ENCODE measurements at places on chromosomes 13 and 19.

DNA sequence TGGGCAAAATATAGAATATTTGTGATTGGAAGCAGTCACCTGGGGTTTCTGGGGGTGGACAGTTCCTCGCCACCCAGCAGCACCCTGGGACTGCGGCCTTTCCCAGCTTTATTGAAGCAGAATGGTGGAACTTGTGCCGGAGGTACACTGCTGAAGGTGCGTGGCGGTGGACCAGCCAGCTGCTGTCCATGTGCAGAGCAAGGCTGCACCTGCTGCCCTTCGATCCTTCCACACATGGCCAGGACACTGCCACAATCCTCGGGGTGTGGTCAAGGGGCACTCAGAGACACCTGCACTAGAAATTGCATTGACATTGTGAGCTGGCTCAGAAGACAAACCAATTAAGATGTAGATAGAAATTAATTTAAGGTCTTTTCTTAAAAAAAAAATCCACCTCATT, 11.4 kb upstream of the GPI start:
- no peak overlapping the region for H3K4me3 ChIP-seq
- H3K36me3 ChIP-seq = peaks cover 12% of the 10 kb centered on the region
- no peak for DNase-seq
- H3K27ac ChIP-seq = no peak overlapping the region

- H3K27me3 ChIP-seq = no peaks in the 10 kb centered on the region
- no peaks in the 10 kb centered on the region for H3K36me3 ChIP-seq
- DNase-seq = no peak
- no peak overlapping the region for H3K27ac ChIP-seq
- no peaks in the 10 kb centered on the region for H3K4me1 ChIP-seq
- no peak overlapping the region for H3K4me3 ChIP-seq
These were observed 24.1 kb downstream of the OLFM4 start for GRCh38 chr13:53052675-53053074.

DNA sequence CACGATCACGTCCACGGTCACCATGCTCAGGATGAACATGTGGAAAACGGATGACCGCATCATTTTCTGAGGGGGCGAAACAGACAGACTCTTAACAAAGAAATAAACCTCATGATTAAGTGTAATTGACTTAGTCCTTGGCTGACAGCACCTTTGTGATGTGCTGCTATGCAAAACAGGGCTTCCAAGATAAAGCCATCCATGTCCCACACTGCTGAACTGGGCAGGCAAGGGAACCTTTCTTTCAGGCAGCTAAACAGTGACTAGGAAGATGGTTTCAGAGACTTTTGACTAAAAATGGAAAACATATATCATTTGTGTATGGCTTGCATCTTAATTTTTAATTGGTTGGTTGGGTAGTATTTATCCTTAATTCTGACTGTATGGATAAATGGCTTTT, 157.8 kb downstream of the NALCN start:
- no peaks in the 10 kb centered on the region for H3K36me3 ChIP-seq
- no peaks in the 10 kb centered on the region for H3K27me3 ChIP-seq
- H3K27ac ChIP-seq = no peak overlapping the region
- H3K4me3 ChIP-seq = no peak overlapping the region
- H3K4me1 ChIP-seq = no peaks in the 10 kb centered on the region
- DNase-seq = no peak

GRCh38 chr19:7795555-7796161, 32.6 kb downstream of the CLEC4M start:
- no peak for DNase-seq
- no peaks in the 10 kb centered on the region for H3K36me3 ChIP-seq
- H3K4me1 ChIP-seq = peaks cover 8% of the 10 kb centered on the region
- H3K27ac ChIP-seq = no peak overlapping the region

GRCh38 chr19:29662604-29663404, 2.5 kb upstream of the PLEKHF1 start:
- H3K4me1 ChIP-seq = peaks cover 16% of the 10 kb centered on the region
- H3K36me3 ChIP-seq = no peaks in the 10 kb centered on the region
- H3K4me3 ChIP-seq = no peak overlapping the region
- no peak overlapping the region for H3K27ac ChIP-seq

- peaks cover 25% of the 10 kb centered on the region for H3K4me1 ChIP-seq
- peak overlapping the region; percentile 74 for H3K27ac ChIP-seq
- H3K27me3 ChIP-seq = no peaks in the 10 kb centered on the region
These were observed 27.7 kb downstream of the GADD45B start for GRCh38 chr19:2503521-2504109.

DNA sequence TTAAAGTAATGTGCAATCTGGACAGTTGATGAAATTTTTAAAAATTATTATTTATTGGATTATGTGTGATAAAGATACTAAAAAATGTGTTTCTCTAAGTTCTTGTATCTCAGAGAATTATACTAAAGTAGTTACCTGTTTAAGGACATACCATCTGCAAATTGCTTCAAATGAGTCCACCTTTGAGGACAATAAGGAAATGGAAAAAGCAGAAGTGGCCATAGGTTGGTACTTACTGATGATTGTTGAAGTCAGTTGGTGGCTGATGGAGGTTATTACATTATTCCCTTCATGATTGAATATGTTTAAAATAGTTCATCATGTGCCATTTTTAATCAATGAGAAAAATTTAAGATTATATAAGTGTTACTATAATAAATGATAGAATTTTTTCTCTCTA, 367.0 kb downstream of the MYO16 start:
- H3K27me3 ChIP-seq = no peaks in the 10 kb centered on the region
- no peak overlapping the region for H3K4me3 ChIP-seq
- no peaks in the 10 kb centered on the region for H3K4me1 ChIP-seq
- DNase-seq = no peak
- no peak overlapping the region for H3K27ac ChIP-seq

GRCh38 chr19:39765091-39766076, 13.3 kb upstream of the LEUTX start:
- no peaks in the 10 kb centered on the region for H3K27me3 ChIP-seq
- no peaks in the 10 kb centered on the region for H3K4me1 ChIP-seq
- H3K27ac ChIP-seq = no peak overlapping the region
- no peak overlapping the region for H3K4me3 ChIP-seq
- no peak for DNase-seq

DNA sequence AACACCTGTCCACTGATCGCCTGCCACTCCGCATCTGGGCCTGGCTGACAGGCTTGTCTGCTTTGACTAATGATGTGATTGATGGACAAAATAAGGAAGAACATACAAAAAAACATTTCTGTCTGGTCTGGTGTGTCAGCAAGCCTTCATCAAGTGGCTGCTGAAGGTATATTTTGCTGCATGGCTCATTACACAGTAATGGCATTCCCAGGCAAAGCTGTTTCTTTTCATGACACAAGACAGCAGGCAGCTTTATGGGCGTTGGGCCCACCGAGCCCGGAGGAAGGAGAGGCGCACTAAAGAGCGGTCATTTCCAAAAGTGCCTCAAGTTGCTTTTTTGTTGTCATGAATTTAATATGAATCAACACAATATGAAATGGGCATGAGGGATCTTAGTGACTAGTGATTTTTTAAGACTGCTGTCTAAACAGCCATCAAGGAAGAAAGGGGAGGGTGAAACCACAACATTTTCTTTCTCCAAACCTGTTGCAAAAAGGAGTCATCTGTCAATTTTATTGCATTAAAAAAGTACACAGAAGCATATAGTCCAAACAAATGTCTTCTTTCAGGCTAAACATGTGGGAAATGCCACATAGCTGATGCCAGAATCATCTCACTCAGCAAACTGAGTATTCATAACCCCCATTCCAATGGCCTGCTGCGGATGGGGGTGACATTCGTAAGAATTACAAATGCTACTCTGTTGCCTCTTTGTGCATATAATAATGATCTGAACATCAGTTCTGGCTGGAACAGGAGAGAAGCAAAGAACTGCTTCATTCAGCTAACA, 476.6 kb downstream of the ZNF536 start:
- no peak overlapping the region for H3K4me3 ChIP-seq
- no peak overlapping the region for H3K27ac ChIP-seq
- no peaks in the 10 kb centered on the region for H3K4me1 ChIP-seq
- no peaks in the 10 kb centered on the region for H3K27me3 ChIP-seq
- H3K36me3 ChIP-seq = no peaks in the 10 kb centered on the region

- no peaks in the 10 kb centered on the region for H3K27me3 ChIP-seq
- H3K4me1 ChIP-seq = no peaks in the 10 kb centered on the region
- H3K27ac ChIP-seq = no peak overlapping the region
- no peaks in the 10 kb centered on the region for H3K36me3 ChIP-seq
- no peak for DNase-seq
These were observed 2.3 kb downstream of the SERPINE3 start for GRCh38 chr13:51341791-51342190.

DNA sequence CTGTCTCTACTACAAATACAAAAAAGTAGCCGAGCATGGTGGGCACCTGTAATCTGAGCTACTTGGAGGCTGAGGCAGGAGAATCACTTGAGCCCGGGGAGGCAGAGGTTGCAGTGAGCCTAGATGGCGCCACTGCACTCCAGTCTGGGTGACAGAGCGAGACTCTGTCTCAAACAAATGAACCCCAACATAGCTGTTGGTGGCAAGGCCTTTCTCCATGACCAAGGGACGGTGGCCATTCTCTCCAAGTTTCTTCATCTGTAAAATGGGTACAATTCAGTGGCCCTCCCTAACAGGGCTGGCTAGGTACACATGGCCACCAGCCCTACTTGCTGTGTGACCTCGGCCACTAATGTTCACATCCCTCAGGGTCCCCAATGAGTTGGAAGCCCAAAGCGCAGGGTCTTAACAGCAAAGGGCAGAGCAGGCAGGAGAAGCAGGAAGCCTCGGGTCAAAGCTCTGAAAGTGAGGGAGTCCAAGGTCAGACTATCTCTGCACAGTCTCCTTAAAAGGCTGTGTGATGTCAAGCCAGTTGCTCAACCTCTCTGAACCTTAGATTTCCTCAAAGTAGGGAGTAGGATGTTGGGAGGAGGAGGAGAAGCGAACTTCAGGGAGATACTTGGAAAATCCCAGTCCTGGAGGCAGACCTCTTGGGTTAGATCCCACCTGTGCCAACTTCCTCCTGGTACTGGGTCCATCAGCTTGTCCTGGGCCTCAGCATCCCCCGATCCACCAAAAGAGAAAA, 2.7 kb downstream of the JUND start:
- H3K27me3 ChIP-seq = no peaks in the 10 kb centered on the region
- peak overlapping the region; percentile 85 for H3K4me3 ChIP-seq
- H3K27ac ChIP-seq = peak overlapping the region; percentile 98
- peaks cover 60% of the 10 kb centered on the region for H3K4me1 ChIP-seq
- DNase-seq = peak; percentile 64

DNA sequence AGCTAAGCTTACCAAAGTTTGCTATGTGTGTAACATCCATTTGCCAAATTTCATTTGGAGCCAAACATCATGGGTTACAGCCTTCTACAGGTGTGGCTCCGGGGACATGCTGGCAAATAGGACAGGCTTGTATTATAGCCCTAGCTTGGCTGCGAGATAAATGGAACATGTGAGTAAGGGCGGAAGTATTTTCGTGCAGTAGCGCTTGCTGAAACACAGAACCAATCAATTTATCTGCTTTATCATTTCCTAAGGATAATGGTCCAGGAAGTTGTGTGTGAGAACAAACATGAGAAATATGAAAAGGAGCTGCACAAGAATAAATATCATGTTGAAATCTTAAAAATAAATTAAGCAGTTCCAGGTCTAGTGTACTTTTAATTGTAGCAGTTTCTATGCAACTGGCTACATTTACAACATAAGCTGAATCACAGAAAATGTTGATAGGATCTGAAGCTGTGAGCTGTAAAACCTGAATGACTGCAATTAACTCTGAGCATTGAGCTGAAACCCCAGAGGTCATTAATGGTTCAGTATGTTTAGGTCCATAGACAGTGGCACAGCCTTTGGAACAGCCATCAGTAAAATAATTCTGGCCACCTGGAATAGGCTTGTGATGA, 22.2 kb upstream of the ZNF100 start:
- no peaks in the 10 kb centered on the region for H3K36me3 ChIP-seq
- H3K27ac ChIP-seq = no peak overlapping the region
- no peaks in the 10 kb centered on the region for H3K27me3 ChIP-seq
- DNase-seq = no peak

DNA sequence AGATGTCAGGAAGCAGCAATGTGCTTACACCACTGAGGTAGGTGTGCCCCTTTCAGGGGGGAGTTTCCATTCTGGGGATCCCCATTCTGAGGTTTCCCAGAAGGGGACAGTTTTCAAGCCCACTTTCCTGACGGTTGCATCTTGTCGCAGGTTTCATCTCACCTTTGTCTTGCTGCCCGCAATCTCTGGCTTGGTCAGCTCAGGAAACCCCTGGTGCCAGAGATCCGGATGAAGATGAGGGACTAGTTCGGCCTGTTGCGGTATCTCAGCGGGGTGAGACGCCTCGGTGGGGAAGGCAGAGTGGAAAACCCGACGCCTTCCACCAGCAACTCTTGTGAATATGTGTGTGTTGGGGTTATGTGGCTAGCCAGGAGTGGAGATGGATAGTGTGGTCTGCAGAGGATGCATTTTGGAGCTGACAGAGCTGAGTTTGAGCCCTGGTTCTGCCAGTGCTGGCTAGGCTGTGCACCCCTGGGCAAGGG, 13.1 kb downstream of the TNFSF9 start:
- H3K4me1 ChIP-seq = no peaks in the 10 kb centered on the region
- H3K4me3 ChIP-seq = no peak overlapping the region
- no peaks in the 10 kb centered on the region for H3K36me3 ChIP-seq
- DNase-seq = peak; percentile 56
- no peak overlapping the region for H3K27ac ChIP-seq

- H3K4me1 ChIP-seq = peaks cover 25% of the 10 kb centered on the region
- H3K36me3 ChIP-seq = peaks cover 11% of the 10 kb centered on the region
- H3K4me3 ChIP-seq = no peak overlapping the region
These were observed 3.8 kb downstream of the ELOF1 start for GRCh38 chr19:11555246-11555645.

DNA sequence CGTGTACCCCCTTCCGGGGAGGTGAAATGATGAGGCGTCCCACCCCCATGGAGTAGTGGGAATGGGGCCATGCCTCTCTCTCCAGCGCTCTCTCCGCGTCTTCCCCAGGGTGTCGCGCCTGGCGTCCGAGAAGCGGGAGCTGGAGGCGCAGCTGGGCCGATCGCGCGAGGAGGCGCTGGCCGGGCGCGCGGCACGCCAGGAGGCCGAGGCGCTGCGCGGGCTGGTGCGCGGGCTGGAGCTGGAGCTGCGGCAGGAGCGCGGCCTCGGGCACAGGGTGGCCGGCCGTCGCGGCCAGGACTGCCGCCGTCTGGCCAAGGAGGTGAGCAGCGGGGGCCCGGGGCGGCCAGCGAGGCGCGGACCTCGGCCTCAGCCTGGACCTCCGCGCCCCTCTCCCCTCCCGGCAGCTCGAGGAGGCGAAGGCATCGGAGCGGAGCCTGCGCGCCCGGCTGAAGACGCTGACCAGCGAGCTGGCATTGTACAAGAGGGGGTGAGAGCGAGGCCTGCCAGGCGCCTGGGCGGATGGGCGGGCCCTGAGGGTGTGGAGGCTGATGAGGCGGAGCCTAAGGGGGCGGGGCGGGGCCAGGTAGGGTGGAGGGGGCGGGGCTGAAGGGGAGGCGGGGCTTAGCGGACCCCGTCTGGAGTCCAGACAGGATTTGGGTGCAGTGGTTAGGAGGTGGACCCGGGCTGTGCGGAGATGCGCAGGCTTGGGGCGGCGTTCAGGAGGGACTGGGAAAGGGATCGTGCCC, 7.7 kb downstream of the PGLYRP1 start:
- peak; percentile 52 for DNase-seq
- peaks cover 14% of the 10 kb centered on the region for H3K4me1 ChIP-seq
- no peaks in the 10 kb centered on the region for H3K27me3 ChIP-seq
- no peaks in the 10 kb centered on the region for H3K36me3 ChIP-seq

GRCh38 chr13:89627996-89628395, 1719.5 kb upstream of the MIR17HG start:
- H3K36me3 ChIP-seq = no peaks in the 10 kb centered on the region
- H3K27me3 ChIP-seq = no peaks in the 10 kb centered on the region
- DNase-seq = no peak
- no peak overlapping the region for H3K27ac ChIP-seq
- H3K4me1 ChIP-seq = no peaks in the 10 kb centered on the region
